GM13976 (cell line): ENCODE measurements at places on chromosomes 12 and 14.

DNA sequence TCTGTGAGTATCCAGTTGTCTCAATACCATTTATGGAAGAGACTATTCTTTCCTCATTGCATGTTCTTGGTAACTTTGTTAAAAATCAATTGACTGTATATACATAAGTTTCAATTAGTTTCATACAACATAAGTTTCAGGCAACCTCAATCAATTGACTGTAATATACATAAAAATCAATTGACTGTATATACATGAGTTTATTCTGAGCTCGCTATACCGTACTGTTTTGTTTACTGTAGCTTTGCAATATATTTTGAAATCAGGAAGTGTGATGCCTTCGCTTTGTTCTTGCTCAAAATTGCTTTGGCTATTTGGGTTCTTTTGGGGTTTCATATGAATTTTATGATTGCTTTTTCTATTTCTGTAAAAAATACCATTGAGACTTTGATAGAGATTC, 392.0 kb downstream of the BTG1 start:
- DNase-seq: no peak

DNA sequence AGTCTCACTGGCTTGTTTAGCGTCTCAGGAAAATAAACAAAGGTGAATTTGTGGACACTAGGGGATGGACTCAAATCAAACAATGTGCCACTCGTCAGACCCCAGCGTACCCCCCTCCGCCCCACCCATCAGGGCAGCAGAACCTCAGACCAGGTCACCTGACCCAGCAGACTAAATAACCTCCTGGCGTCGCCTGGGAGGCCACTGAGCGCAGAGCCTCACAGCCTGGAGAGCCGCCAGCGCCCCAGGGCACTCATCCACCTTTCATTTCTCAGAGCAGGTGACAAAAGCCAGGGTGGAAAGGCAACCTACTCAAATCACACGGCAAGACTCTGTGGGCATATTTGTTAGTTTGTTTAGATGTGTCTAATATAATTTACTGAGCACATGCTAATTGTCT, 100.9 kb downstream of the DICER1 start:
- no peak for DNase-seq

GRCh38 chr12:123571343-123571813, 13.0 kb upstream of the TMED2 start:
- DNase-seq: no peak

GRCh38 chr12:41552588-41552987, 364.5 kb downstream of the PDZRN4 start:
- no peak for DNase-seq

DNA sequence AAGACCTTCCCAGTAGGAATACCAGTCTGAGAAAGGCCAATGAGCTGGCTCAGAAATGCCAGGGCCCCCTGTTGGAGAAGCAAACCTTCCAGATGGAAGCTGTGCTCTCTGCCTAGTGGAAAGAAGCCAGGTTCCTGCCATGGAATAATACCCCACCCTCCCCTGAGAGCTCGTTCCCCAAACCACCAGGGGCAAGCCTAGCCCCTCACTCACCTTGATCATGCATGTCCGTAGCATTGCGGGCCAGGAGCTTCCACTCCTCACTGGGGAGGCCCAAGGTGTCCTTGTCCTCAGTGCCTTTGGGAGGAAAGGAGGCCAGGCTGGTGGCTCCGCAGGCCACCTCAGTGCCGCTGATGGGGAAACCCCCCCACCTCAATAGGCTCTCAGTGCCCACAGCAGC, 20.1 kb downstream of the AHSA1 start:
- DNase-seq: no peak

DNA sequence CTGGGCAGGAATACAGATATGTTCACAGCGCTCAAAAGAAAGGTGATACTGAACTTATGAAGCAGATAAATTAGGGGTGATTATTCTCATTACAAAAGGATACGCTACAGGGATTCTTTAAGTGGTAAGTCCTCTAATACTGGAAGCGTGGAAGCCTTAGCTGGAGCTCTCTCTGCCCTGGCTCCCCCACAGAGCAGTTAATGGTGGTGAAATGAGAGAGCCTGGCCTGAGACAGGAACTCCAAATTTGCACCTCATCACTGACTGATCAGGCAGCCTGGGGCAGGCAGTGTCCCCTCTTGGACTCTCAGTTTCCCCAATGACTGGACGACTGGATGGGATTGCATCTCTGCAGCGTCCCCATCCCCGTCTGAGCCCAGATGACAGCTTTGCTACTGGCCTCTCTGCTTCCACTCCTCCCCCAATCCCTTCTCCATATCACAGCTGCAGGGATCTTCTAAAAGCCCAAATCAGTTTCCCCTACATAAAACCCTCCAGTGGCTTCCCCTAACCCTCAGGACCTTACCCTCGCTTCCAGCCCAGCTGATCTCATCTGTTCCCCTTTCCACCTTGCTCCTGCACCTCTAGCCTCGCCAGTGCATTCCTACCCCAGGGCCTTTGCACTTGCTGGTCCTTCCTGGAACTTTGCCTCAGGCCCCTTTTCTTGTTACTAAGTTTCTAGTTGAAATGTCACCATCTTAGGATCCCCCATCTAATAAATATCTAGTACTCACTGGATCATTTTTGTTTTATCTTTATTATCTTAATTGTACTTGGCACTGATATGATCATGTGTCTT, 171.7 kb upstream of the LHX5 start:
- DNase-seq: no peak

DNA sequence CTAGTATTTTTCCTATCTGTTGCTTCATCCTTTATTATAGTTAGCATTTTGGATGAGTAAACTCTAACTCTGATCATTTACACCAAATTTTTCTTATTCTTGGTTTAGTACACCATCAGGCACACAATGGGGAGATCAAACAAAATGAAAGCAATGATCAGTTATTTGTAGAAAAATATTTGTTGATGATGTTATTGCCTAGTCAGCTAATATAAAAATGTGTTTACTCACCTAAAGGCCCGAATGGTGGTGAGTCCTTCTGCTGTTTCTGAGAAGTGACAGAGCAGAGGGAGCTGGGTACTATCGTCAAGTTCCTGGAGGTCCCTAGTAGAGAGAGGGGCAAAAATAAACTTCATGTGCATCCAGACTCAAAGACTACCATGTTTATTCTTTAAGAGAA, 63.3 kb upstream of the KCNJ8 start:
- no peak for DNase-seq

DNA sequence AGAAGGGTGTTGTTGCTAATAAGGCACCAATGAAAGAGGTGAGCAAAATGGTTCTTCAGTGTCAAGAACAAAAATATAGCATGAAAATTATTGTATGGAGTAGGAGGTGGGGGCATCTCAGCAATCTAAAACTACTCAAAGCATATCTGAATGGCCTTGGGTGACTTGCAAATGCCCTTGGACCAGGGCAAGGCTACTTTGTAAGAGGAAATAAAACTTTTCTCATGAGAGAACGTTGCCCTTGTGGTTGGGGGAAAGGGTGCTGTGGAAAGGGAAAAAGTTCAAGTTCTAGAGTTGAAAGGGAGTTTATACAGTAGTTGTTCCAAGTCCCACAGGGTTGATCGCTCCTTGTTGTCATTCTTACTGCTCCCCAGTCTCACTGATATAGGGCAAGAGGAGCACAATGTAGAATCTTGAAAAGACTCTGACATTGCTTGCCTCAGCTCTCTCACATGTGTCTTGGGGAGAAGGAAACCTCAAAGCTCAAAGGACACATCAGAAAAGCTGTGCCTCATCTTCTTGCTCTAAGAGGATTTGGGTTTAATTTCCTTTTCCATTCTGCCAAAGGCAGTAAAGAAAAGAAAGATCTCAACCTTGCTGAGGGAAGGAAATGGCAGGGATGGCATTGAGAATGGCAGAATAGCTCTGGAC, 270.5 kb downstream of the DUSP6 start:
- DNase-seq: no peak

DNA sequence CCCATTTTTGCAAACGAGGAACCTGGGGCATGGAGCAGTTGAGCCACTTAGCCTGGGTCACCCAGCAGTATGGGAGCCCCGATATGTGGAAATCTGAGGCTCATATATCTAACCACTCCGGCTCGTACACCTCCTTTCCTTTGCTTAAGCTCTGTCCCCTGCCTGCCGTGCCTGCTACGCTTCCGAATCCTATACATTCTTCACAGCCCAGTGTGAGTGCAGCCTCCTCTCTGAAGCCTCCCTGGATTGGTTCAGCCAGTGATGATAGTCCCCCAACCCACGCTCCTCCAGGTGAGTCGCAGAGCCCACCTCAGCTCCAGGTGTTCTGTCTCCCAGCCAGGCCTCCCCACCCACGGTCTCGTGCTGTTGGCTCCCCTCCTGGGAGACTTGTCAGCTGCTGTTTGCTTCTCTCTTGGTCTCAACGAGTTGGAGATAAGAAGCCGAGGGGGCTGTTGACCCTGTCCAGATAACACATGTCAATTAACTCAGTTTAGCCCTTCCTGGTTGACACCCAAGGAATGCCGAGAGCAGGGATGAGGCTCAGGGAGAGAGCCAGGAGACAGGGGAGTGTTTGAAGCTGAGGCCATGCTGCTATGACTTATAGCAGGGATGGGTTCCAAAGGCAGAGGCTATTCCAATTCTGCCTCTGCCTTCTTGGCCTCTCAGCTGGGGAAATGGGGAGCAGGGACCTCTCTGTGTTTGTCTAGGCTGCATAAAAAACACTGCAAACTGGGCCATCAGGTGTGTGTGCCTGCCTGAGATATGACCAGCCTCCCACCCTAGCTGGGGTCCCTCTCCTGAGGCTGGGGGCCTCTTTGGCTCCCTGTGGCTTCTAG, 19.0 kb downstream of the SDSL start:
- no peak for DNase-seq

DNA sequence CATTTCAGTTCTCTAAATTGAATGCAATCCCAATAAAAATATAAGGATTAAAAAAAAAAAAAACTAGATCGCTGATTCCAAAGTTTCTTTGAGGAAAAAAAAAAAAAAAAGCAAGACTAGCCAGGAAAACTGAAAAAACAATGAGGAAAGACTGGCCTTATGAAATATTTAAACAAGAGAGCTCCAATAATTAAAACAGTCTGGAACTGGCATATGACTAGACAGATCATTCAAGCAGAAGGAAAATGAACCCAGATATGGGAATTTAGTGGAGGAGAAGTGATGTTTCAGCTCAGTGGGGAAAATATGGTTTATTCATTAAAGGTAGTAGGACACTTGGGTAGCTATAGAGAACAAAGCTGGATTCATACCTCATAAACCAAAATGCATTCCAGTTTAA, 42.0 kb upstream of the TBC1D15 start:
- DNase-seq: no peak

- DNase-seq: no peak
Measured at GRCh38 chr12:96431067-96431466, 30.8 kb upstream of the CDK17 start.

DNA sequence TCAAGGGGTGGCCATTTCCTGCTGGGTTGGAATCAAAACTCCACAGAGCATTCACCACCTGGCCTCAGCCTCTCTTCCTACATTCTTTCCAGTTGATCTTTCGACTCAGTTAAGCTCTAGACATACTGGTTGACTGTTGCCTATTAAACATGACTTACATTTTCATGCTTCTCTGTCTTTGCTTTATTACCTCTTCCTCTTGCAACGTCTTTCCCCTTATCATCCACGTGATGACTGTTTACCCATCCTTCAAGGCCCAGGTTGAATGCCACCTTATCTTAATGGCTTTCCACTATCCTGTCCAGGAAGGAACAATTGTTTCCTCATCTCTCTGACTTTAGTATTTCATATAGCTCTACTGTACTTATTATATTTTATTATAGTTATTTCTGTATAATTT, 24.4 kb upstream of the CCDC175 start:
- DNase-seq: no peak

DNA sequence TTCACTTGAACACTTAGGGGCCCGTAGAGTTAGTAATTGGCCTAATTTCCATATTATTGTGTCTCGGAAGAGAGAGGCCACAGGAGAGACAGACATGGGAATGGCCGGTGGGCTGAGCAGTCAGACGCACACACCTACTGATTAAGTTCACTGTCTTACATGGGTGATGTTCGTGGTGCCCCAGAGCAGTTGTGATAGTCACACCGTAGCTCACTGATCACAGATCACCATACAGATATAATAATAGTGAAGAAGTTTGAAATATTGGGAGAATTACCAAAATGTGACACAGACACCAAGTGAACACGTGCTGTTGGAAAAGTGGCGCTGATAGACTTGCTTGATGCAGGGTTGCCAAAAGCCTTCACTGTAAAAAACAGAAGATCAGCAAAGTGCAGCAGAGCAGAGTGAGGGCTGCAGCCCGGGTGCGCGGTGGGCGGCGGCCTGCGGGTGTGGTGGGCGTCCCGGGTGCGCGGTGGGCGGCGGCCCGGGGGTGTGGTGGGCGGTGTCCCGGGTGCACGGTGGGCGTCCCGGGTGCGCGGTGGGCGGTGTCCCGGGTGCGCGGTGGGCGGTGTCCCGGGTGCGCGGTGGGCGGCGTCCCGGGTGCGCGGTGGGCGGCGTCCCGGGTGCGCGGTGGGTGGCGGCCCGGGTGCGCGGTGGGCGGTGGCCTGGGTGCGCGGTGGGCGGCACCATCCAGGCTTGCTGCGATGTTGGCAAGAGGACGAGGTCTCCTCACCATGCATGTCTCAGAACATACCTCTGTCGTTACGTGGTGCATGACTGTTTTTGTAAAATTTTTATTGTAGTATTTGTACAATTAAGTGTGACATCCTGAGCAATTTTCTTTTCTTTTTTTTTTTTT, 34.3 kb upstream of the TEX22 start:
- no peak for DNase-seq

DNA sequence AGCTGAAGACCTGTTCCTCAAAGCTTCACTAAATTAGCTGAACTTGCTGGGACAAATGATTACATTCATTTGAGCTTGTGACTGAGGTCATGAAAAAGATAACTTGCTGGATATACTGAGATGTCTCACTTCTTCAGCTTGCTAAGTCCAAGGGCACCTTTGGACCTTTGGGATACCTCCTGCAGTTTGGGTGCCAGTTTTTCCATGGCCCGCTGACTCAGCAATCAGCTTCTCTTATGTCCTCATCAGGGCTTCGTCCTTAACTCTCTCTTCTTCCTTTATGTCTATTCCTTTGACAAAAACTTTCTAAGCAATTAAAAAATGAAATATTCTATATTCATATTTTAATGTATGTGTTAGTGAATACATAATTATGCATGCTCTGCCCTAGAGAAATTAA, 45.6 kb downstream of the OVCH1 start:
- no peak for DNase-seq

DNA sequence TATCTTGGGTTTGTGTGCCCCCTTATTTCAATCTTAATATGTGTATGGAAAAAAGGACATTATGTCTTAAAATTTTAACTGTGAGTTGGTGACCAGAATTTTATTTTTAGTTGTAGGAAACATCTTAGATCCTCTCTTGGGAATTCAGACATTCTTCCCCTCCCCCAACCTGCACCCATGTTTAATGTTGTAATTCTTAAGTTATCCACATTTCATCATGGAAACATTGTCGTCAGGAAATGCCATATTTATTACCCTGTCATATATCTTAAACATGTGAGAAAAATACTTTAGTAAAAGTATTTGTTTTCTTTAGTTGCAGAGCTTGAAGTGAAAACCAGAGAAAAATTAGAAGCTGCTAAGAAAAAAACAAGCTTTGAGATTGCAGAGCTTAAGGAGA, 30.3 kb downstream of the YEATS4 start:
- no peak for DNase-seq
